ENCODE measurements at places on chromosomes 1 and 21.

GRCh38 chr1:112114540-112114939 lies 125.1 kb upstream of the KCND3 start:
- DNase-seq = no peak

GRCh38 chr1:109256085-109256484 lies 6.7 kb downstream of the CELSR2 start:
- no peak for DNase-seq

DNA sequence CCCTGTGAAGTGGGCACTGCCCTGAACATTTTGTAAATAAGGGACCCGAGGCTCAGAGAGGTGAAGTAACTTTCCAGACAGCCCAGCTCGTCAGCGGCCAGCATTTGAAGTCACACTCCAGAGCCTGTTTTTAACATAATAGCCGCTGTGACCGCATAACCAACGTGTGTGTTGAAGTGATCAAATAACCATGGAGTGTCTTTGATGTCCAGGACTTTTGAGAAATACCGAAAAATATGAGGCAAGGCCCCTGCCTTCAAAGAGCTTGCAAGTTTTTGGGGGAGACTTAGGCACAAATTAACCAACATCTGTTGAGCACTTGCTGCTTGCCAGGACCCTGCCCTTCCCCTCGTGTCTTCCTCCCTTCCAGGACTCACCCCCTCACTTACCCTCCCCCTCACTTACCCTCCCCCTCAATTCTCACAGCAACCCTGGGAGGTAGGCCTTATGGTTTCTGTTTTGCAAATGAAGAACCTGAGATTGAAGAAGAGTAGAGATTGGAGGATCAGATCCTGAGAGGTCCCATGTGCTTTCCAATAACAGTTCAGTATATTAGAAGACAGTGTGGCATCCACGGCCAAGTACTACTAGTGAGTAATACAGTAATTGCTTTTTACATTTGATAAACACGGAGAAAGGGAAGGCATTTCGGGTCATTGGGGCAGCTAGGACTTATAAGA lies 1.3 kb upstream of the SLC16A1 start:
- peak; percentile 78 for DNase-seq

DNA sequence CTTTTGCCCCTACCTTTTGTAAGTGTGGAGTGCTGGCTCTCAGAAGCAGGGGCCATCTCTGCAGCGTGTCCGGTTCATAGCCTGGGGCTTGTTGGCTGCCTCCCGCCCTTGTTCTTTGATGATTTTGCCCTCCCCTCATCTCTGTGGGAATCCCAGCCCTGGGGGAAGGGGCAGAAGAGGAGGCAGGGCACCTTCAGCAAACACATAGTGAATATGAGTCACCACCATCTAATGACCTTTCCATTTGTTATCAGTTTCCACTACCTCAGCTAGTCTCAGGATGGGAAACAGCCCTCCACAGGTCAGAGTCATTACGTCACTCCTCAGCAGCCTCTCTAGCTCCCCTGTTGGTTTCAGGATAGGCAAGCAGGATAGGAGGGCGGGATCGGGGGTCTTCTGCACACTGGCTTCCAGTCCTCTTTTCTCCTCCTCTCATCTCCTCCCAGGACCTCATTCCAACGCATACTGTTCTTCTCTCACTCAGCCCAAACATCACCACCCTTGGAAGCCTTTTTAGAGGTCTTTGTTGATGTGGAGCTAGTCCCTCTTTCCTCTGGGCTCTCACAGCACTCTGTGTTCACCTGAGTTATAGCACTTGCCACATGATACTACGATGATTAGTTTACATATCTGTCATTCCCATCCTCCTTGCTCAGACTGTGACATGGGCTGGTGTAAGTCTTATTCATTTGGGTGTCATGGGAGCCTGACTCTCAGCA lies 15.8 kb downstream of the GADD45A start:
- no peak for DNase-seq

GRCh38 chr1:38941527-38942019 lies at the start of gene RHBDL2:
Gene RHBDL2 (minus strand): TSS chr1:38941830. CDS start chr1:38919212, 22,618 bp downstream.
- peak; percentile 27 for DNase-seq

GRCh38 chr1:178330848-178331497 lies 165.8 kb downstream of the CLEC20A start:
- no peak for DNase-seq

- no peak for DNase-seq
These were observed 34.5 kb downstream of the ALG6 start for GRCh38 chr1:63401945-63402344.

DNA sequence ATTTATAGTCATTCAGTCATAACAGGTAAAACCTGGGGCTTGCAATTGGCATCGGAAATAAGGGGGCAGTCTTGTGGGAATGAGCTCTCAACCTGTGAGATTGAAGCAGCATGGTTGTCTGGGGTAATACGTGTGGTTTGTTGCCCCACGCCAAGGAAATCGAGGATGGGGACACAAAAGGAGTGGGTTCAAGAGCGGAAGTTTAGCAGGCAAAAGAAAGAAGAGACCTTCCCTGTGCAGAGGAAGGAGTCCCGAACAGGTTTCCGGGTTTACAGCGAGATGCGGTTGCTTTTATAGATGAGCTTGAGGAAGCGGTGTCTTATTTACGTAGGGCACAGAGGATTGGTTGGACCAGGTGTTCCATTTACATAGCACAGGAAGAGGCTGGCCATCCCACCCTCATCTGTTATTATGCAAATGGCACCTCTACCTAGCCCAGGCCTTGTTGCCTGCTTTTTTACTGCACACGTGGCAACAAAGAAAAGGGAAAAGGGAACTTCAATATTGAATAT lies 37.3 kb downstream of the IFNAR1 start:
- DNase-seq = no peak

GRCh38 chr1:67863637-67864036 lies 30.4 kb upstream of the GNG12 start:
- DNase-seq = no peak

DNA sequence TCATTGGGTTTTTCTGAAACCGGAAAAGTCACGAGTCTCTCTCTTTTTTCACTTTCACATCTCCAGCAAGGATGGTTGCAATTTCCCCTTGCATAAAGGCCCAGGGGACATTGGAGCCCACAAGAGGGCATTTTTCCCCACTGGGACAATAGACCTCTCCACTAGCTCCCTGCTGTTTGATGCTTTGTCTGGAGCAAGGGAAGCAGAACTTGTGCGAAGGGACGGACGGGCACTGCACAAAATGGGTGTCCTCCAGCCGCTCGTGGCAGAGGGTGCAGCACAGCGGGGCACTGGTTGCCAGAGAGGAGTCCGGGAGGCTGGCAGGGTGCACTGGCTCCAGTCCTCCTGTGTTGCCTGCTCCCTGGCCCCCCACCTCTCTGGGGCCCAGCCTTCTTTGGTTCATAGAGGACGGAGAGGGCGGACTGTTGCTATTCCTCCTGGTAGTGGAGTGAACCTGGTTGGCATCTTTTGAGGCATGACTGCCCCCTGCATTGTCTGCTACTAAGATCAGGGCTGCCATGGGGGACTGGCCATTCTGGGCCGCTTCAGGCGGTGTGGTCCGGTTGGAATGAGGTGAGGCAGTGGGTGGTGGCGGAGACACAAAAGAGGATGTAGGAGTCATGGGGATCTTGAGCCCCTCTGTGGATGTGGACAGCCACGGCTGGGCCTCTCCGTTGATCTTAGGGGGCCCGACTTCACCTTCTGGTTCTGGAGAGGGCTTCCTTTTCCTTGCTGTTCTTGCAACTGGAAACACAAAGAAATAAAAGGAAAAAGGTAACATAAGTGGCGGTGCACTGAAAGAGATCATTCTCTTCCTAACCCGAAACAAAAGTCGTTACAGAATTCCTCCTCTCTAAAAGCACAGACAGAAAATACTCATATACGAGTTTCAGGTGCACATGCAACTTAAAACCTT lies 2.6 kb downstream of the IRF2BP2 start:
- no peak for DNase-seq

DNA sequence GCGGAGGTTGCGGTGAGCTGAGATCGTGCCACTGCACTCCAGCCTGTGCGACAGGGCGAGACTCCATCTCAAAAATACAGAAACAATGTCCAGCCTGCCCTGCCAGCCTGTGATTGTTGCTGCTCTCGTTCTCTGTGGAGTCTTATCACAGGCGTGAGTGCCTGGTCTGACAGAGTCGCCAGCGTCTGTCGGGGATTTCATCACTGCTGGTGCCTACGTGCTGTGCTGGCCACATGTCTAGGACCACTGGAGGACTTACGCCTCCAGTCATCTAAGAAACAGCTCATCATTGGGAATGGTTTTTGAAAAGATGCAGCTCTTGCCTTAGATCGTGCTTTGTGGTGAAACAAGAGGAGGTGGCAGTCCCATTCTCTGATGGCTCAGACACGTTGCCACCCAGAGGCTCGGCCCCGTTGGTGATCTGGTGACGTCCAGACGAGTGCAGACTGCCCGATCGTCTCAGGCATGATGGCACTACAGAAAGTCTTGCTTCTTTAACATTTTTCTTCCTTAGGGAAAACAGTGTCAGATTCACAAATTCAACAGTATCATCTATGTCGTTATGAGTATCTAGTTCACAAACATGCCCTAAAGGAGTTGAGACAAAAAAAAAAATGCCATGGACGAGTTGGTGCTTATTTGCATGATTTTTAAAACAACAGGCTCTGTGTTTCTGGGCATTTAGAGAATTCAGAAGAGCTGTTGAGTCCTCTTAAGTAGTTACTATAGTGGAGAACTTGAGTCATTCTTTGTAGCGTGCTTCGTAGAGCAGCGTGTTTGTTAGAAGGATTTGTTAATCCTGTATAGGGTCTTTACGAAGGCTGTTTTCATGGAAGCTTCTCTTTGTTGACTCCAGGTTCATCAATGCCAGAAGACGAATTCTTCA lies 47.5 kb downstream of the CBS start:
- no peak for DNase-seq

GRCh38 chr1:79716447-79716846 lies 709.9 kb upstream of the ADGRL4 start:
- peak; percentile 27 for DNase-seq

DNA sequence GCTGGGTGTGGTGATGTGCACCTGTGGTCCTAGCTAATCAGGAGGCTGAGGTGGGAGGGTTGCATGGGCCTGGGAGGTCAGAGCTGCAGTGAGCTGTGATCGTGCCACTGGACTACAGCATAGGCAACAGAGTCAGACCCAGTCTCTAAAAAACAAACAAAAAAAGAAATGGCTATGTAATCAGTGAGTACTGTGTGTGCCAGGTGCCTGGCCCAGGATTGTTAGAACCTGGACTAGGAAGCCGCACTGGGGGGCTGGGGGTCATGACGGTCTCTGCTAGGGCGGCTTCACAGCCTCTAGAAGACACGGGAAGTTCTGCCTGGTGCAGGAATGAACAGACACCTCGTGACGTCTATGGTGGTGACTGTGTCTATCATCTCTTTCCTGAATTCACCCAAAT lies 8.5 kb downstream of the TMEM9 start:
- no peak for DNase-seq

GRCh38 chr1:66380452-66381212 lies 153.3 kb upstream of the SGIP1 start:
- no peak for DNase-seq

DNA sequence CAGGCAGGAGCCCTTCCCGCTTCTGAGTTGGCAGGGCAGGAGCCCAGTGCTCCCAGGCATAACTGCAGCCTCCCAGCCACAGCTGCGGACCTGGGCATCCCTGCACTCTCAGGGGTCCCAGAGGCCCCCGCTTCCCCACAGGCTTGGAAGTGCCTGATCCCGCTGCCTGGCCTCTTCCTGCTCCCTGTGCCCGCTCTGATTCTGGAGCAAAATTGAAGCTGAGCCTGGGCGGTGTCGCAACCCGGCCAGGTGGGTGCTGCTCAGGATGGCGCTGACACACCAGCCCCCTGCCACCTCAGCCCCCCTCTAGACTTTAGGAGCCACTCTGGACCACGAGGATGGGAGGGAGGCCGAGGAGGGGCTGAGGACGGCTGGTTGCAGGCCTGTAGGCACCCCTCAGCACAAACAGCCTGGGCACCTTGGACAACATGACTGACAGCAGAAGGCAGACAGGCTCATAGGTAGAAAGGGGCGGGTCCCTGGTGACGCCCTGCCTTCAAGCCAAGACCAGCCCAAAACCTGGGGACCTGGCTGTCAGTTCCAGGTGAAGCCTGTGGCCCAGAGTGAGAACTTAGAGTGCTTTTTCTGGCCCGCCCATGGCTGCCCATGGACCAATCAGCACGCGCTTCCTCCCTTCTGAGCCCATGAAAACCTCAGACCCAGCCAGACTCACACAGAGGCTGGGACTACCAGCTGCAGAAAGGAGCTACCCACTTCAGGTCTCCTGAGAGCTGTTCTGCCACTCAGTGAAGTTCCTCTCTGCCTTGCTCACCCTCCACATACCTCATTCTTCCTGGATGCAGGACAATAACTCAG lies 7.2 kb downstream of the HLCS start:
- no peak for DNase-seq

GRCh38 chr1:43427941-43428340 lies 25.8 kb downstream of the HYI start:
- no peak for DNase-seq

GRCh38 chr1:166920561-166921475 lies 44.8 kb upstream of the TADA1 start:
- no peak for DNase-seq

DNA sequence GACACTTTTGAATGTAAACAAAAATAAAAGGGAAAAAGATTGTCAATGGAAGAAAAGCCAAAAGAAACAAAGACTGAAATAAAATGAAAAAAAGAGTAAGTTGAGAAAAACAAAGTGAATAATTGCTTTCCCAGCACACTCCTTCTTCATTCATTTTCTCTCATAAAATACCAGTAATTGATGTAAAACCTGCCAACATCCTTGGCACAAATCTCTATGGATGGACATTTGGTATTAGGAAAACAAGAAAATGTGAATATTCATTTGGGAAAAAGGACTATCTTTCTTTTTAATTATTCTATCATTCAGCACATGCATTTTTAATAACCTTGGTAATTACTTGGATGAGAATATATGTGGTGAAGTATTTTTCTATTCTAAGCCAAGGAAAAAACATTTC lies 204.4 kb upstream of the TNR start:
- no peak for DNase-seq

DNA sequence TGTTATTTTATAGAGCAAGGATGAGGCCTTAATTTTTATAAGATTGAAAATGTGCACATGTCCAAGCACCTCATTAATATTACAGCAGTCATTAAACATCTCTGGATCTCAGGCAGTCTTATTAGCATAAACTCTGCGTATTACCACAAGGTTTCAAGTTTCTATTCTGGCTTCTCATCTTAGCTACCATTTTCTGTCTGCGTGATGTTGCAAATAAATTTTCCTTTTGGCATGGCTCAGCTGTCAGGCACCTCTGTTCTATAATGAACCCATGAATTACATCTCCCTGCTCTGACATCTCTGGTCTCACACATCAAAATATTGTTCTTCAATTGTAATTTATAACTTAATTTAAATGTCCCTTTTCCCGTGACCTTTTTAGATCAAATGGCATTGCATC lies 156.5 kb downstream of the SLC45A1 start:
- no peak for DNase-seq

DNA sequence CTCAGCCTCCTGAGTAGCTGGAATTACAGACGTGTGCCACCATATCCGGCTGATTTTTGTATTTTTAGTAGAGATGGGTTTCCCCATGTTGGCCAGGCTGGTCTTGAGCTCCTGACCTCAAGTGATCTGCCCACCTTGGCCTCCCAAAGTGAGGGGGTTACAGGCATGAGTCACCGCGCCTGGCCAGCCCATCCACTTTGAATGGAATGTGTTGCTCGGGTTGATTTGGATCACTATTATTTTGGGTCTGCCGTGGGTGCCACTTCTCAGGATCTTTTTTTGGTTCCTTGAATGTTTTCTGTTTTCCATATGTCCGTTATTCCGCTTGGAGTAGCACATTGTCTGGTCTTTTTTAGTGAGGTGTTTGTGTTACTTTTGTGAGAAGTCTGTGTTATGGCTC lies 17.0 kb downstream of the PCNT start:
- no peak for DNase-seq

Data from GM04504 (cell line).